Stimulated activated CD8-positive, alpha-beta memory T cell treated with anti-CD3 and anti-CD28 coated beads, Interleukin-15, amount 100 ng/mL, for 1 hour (primary cell): ENCODE measurements at places on chromosomes 2 and 18.

GRCh38 chr18:55283309-55283708 lies 304.7 kb downstream of the TCF4 start:
- DNase-seq = no peak

DNA sequence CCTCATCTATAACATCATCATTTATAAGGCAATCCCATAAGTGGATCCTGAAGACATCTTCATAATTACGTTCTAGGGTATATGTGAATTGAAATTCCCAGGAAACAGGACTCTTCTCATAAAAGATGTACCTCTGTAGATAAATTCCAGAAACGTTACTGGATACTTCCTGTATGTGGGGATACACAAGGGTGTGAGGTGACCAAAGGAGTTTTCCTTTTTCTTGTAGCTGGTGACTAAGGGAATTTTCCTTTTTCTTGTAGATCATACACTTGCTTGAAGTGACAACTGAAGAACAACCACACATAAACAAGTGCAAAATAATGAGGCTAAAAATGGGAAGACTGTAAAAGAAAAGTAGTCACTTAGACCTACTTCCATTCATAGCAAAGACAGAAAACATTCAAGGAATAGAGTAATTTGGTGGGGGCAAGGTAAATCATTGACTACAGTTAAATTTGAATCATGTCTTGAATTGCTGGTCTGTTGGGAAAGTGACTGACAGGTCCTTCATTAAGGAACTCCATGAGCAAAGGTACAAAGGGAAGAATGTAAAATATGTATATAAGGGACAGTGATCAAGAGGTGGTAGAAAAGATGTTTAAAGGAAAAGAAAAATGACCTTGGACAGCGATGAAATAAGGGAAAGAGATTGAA lies 53.2 kb upstream of the UBE2E3 start:
- DNase-seq = no peak

DNA sequence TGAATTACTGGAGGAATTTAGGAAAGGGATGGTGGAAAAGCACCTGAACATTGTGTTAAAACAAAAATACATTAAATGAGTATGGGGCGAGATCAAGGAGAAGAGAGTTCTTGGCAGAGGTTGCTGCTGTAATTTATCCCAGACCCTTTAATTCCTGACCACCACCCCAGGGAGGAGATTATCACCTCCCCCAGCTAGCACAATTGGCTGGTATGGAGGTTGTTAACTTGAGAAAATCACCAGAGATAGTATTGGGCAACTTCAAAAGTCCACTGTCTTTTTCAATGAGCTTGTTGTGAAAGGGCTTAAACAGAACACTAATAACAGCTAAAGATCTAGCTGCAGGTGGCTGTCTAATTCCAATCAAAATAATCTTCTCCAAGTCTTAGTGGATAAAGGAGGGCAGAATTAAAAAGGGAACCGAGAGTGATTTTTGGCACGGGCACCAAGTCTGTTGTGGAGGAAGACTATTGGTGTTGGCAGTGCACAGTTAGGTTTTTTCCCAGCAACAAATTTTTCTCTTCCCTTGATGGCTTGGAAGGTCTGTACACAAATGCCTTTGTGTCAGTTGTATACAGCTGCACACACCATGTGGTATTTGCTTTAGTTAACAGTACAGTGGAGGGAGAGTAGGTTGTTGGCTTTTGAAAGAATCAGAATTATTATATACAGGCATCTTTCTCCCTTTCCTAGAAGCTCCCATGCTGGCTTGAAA lies 289.5 kb downstream of the SLC4A3 start:
- DNase-seq = no peak

DNA sequence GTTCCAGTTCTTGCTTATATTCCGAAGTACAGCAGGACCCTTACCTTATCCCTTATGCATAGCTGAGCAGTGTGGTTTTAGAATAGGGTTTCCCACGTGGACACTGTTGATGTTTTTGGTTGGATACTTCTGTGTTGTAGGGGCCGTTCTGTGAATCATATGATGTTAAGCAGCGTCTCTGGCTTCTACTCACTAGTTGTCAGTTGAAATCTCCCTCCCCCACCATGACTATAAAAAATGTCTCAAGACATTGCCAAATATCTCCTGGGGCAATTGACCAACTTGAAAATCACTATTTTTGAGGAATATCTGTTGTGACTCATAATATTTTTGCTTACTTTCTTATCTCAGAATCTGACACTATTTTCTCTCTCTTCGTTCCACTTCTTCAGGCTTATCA lies 713.7 kb downstream of the TSN start:
- no peak for DNase-seq

GRCh38 chr2:105396254-105397024 lies 2.4 kb downstream of the FHL2 start:
- DNase-seq = no peak
